ENCODE measurements at places on chromosomes 12 and 14.

DNA sequence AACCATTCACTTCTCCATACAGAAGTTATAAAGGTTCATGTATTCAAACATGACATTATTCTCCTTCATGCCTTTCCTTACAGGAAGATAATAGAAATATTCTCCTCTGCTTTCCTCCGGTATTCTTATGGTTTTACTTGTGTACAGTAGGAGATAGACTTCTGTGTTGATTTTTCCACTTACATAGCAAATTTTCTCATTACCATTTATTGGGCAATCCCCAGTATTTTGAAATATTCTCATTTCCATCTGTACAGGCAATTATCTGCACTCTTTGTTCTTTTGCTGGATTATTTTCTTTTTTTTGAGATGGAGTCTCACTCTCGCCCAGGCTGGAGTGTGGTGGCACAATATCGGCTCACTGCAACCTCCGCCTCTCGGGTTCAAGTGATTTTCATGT, 11.0 kb downstream of the PXMP2 start:
- DNase-seq, result no peak

DNA sequence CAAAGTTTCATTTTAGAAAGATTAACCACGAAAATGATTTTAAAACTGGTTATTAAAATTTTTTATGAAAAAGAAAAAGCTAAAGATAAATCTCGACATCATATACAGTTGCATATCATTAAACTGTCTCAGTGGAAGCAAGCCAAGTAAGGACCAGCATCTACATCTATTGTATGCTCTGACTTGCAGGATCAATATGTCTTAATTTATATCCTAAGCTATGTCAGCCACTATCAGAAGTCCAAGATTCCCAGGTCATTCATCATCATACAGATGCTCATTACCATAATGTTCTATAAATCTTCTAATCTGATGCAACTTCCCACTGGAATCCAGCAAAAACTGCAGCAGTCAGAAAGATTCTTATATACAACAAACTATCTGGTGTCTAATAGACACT, 43.5 kb downstream of the CMAS start:
- DNase-seq, result no peak

DNA sequence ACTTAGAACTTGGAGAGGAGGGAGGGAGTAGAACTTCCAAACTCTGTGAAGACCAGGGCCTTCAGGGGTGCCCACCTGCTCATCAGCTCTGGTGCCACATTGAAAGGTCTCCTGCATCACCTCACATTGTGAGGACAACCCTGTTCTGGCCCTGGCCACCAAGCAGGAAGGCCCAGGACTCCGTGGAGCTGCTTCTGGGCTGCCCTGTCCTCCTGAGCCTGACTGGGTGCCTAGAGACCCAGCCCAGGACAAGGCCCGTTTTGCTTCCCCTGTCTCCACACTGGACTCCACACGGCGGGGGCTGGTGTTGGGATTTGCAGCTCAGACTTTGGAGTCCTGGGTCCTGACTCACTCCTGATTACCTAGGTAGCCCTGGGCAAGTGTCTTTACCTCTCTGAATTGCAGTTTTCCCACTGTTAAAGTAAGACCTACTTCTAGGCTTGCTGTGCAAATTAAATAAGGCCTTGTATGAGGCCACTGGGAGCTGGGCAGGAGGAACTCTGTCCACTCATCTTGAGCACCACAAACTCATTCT, 12.5 kb upstream of the KRT82 start:
- DNase-seq, result no peak

- no peak for DNase-seq
These were observed 68.4 kb downstream of the GALNT16 start for GRCh38 chr14:69328317-69328716.

DNA sequence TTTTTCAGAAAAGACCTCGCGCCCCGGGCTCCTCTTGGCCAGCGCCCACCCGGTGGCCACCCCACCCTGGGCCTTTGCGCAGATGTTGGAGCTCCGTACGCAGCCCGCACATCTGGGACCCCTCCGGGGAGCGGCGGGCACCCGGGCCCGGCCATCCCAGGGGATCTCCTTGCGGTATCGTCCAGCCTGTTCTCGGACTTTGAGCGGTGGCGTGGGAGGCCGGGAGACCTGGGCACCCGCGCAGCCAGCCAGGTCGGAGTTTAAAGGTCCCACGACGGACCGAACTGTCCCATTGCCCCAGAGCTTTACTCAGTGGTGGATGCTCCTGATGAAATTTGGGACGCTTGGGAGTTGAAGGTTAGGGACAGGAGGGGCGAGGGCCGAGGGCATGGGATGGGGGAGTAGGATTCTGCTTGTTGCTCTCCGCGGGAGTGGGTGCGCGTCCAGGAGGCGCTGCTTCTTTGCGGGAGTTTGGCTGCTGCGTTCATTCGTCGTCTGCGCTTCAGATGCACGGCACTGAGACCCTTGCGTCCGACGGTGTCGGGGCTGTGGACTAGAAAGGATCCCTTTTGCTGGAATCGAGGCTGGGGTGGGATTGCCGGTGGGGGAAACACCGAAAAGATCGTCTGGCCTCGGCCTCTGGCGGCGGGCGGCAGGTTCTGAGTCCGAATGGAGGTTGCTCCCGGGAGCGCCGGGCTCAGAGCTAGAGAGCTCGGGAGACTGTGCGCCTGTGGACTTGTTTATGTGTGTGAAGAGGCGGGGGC, 1.4 kb downstream of the NTF3 start:
- DNase-seq, result no peak

- DNase-seq, result peak; percentile 81
These were observed 536 bp upstream of the WNT1 start for GRCh38 chr12:48977290-48978281.

DNA sequence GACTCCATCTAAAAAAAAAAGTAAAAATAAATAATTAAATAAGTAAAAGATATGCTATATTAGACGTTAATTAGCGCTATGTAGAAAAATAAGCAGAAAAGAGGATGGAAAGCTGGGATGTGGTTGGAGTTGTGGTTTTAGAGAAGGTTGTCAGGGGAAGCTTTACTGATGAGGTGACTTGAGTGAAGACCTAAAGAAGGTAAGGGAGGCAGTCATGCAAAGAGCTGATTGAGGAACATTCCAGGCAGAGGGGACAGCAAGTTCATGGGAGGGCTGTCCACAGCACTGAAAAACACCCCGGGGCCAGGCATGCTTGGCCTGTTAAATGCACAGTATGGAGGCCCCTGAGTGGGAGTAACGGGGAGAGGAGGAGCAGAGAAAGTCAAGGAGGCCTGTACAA, 15.7 kb downstream of the SMAGP start:
- DNase-seq, result no peak

GRCh38 chr12:57550641-57551549, 1.1 kb downstream of the KIF5A start:
- no peak for DNase-seq

- no peak for DNase-seq
These were observed 1.1 kb upstream of the TRAF3 start for GRCh38 chr14:102775855-102776760.

- no peak for DNase-seq
These were observed 2.7 kb downstream of the ANKRD33 start for GRCh38 chr12:51890511-51891171.

- DNase-seq, result no peak
These were observed 62.7 kb upstream of the HECTD1 start for GRCh38 chr14:31270196-31270772.

- no peak for DNase-seq
These were observed 196.1 kb downstream of the TTC6 start for GRCh38 chr14:37791384-37792036.

GRCh38 chr14:95211721-95212504, 54.6 kb upstream of the DICER1 start:
- DNase-seq, result no peak

GRCh38 chr14:68741839-68742470, 50.9 kb downstream of the ZFP36L1 start:
- no peak for DNase-seq

GRCh38 chr14:77148510-77149231, 7.1 kb upstream of the ZDHHC22 start:
- DNase-seq, result no peak

DNA sequence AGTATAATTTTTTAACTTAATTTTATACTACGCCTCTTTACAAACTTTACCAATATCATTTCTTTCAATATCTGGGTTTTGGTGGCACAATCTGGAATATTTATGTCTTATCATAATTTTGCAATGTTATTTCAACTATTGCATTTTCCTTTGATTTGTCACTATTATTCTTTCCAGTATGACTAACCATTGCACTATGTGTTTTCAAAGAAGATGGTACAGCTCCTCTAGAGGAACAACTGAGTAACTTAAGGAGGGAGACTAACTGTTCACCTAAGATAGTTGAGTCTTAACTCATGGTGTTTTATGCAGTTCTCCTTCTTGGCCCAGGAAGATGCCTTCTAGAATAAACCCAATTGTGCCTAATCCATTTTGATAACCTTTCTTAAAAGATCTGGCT, 60.5 kb upstream of the KIF21A start:
- no peak for DNase-seq

DNA sequence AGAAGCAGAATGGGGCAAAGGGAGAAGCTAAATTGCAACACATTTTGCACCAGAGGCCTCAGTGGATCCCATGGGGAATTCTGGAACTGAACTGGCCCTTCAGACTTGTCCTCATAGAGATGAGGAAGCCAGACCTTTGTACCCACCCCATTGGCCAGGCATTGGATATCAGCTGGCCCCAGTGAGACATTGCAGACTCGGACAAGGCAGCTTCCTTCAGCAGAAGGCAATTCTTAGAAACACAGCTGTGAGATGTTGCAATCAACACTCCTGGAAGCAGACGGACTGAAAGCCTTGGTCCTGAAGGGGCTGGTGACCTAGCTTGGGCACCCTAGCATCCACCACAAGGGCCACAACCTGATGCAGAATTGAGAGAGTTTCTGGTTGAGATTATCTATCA, 218.1 kb downstream of the MSRB3 start:
- no peak for DNase-seq

DNA sequence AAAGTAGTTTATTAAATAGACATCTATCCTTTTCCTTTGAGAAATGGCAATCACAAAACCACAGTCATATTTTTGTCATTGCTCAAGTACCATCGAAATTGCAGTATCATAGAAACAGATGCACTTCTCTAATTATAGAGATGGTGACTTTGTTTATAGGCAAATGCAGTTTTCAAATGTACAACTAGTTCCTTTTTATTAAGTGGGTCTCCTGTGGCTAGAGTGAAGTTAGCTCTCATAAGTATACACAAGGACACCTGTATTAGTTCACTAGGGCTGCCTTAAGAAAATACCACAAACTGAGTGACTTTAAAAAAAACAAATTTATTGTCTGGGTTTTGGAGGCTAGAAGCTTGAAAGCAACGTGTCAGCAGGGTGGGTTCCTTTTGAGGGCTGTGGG, 62.8 kb downstream of the OTOGL start:
- no peak for DNase-seq

GRCh38 chr12:114963846-114964245, 279.9 kb upstream of the TBX3 start:
- no peak for DNase-seq

- DNase-seq, result no peak
These were observed 97.8 kb downstream of the VRK1 start for GRCh38 chr14:96894966-96895365.

- no peak for DNase-seq
These were observed 128.7 kb downstream of the RGS6 start for GRCh38 chr14:72060917-72061316.

GRCh38 chr12:123485756-123486155, 27.8 kb downstream of the SNRNP35 start:
- no peak for DNase-seq

GRCh38 chr12:67069451-67070306, 199.5 kb upstream of the CAND1 start:
- DNase-seq, result peak; percentile 2

DNA sequence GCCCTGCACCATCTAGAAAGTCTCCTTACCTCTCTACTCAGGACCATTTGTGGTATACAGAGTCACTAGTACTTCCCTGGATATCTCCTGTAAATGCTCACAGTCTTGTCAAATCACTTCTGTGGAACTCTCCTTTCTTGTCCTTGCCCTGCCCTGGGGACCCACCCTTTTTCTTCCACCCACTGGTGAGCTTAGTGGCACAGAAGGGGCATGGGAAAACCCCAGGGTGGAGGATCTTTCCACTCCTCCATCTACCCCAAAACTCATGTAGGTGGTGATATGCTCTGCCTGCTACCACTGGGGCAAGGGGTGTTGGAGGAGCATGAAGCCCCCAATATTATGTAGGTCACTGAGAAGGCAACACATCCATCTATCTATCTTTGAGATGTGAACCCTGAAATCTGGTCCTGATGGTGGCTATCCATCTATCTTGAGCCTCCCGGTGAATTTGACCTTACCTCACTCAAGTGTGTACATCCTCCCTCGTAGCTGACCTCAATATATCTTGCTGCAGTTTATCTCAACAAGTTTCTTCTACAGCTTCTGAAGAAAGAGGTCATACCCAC, 943 bp downstream of the TESPA1 start:
- DNase-seq, result peak; percentile 27

DNA sequence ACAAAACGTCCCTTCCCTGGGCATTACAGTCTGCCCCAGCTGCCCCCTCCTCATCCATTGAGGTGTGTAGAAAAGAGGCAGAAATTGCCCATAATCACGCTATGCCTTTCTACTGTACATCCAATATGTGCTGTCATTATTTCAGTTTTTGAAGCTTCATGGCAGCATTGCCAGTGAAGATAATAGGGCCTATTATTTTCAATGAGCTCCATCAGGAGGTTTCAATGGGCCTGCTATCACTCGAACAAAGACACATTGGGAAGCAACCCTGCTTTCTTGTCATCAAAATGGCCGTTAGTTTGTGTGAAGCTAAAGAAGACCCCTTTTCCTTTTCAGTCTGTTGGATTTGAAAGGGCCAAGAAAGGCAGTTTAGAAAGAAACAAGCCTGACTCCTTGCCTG, 653.8 kb downstream of the NOVA1 start:
- DNase-seq, result no peak

DNA sequence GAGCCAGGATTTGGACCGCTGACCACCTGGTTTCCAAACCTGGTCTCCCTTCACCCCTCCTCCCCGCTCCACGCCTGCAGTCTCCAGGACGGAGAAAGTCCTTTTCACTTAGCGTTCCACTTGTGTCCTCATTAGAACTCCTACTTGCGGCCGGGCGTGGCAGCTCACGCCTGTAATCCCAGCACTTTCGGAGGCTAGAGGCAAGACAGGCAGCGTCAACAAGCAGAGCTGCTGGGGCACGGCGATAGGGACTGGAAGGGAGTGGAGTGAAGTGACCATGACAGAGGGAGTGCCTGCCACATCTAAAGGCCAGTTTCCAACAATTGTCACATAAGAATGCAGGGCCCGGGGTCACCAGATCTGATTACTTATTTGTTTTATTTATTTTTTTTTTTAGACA, 132.5 kb upstream of the NCOR2 start:
- no peak for DNase-seq

- no peak for DNase-seq
These were observed 34.2 kb downstream of the ISCA2 start for GRCh38 chr14:74527736-74528280.

GRCh38 chr12:50924131-50924438, 28.3 kb upstream of the HIGD1C start:
- no peak for DNase-seq

DNA sequence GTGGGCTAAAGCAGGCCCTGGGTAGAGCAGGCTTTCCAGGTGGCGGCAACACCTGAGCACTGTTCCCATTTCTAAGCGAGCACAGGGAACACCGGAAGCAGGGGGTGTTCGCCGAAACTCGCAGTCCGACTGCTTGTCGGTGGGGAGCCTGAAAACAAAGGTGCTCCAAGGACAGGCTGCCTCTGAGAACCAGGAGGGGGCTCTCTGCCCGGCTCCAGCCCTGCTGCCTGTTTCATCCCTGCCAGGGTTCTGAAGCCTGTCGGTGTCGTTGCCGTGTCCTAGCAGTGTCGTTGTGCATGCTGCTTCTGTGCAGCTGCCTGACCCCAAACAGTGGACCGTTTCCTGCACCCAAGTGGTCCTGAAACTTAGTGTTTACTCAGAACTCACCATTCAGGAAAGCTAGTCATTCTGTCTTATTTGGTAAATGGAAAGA, 21.8 kb downstream of the CCNK start:
- no peak for DNase-seq

Measured in activated gamma-delta T cell treated with anti-CD3 and anti-CD28 coated beads, Interleukin-2, amount 50 U/mL, for 16 hours (primary cell).